ENCODE measurements at places on chromosomes 5 and 9. TPM values are rescaled to one million over a fixed set of nuclear protein-coding genes. Genes with fewer than 3 reads are reported as not detected.
A peak's percentile ranks its signal among the peaks of the same experiment; 100 is the strongest.

GRCh38 chr9:82829818-82830217, 233.1 kb downstream of the RASEF start:
- DNase-seq: no peak

DNA sequence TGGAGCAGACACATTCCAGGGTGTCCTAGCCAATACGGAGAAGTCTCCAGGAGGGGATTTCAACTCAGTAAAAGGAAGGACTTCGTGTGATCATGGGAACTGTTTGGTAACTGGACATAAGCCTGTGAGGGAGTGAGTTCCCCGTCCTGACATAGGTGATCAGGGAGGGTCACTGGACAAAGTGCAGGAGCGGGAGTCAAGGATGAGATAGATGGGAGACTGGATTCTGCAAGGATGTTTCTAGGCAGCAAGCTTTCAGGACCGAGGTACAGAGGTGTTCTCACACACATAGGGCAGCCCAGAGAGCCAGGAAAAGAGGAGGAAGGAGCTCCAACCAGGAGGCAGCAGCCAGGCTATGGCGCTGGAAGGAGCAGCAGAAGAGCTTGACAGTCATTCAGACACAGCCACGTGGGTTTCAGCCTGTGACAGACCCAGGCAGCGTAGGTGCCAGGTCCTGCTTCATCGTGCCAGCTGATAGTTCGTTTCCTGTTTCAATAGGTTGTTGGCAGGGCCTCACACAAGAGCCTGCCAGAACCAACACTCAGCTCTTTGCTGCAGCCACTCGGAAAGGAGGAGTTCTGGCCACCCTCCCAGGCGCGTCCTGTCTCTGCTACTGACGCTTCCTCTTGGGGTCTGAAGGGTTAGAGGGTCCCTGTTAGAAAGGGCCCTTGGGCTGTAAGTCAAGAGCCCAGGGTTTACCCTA, 84.1 kb downstream of the AMBP start:
- DNase-seq: no peak

DNA sequence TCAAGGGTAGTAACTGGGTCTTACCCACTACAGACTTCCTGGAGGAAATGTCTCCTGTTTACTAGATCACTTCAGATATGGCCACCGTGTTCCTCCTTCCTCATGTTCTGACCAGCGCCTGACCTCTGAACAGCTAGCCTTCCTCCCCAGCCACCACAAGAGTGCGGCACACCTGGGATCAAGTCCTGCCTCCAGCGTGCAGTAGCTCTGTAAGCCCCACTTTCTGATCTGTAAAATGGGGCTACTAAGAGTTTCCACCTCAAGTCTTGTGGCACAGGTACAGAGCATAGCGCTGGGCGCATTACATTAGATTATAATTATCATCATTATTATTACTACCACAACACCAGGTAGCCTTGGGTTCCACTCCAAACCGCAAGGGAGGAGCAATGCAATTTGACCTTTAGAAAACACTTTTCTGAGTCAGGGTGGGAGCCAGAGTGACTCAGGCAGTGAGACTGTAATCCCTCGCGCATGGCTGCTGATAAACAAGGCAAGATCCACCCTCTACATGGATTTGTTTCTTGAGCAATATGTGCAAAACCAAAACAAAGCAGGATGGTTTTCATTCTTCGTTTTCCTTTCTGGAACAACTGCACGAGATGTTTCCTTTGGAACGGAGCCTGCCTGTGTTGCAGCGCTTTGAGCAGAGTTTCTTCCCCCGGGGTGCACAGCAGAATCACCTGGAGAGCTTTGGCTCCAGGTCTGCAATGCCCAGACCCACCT, 65.0 kb upstream of the ANGPTL2 start:
- no peak for DNase-seq

The FGD3 gene
- polyA plus RNA-seq: 5.6 TPM

The VCP gene
- 279 TPM for polyA plus RNA-seq

The GPR151 gene
- not detected for polyA plus RNA-seq

DNA sequence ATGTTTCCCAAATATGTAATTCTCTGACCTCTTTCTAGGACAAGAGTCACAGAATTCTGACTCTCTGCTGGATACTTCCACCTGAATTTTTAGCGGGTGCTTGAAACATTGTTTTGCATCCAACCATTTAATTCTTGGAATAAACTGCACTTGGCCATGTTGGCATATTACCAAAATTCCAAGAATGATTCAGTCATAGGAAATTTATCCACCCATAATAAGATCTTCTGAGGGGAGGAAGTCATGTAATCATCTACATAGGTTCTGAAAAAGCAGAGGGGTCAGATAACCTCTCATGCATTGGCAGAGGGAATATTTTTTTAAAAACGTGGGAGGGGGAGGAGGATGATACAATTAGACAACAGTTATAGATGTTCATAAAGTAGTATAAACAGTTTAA, 156.9 kb downstream of the PAM start:
- DNase-seq: no peak

DNA sequence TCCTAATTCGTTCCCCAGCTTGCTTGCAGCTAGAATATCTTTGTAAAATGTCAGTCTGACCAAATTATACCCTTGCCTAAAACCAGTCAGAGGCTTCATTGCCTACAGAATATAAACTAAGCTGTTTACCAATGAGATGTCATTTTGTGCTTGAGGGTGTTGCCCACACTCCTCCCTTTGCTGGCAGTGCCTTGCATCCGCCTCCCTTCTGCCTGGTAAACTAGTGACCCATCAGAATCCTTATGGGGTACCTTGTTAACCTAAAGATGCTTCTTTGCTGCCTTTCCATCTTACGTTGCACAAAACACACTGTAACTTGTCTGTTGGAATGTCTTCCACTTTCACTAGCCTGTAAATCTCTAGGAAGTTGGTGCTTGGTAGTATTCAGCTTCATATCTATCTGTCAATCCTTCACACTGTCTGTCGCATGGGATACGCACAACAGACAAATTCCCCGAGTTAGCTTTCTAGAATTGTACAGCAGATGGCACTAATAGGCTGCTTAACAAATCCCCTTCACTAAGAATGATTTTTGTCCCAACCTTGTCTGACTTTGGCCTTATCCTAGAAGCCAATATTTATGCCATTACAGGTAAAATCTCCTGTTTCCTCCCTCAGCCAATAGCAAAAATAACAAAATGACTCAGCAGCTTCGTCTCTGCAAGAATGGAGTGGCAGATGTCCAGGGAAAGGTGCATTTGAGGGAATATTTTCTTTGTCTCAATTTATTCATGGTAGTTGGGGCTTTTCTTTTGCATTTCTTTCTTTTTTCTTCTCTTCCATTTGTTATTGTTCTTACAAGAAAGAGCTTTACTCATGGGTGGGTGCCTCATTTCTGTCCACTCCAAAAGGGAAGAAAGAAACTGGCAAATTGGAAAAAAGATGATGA, 3.0 kb downstream of the NUDT2 start:
- DNase-seq: peak; percentile 24

- no peak for DNase-seq
These were observed 28.6 kb downstream of the FKBP15 start for GRCh38 chr9:113192455-113192854.

DNA sequence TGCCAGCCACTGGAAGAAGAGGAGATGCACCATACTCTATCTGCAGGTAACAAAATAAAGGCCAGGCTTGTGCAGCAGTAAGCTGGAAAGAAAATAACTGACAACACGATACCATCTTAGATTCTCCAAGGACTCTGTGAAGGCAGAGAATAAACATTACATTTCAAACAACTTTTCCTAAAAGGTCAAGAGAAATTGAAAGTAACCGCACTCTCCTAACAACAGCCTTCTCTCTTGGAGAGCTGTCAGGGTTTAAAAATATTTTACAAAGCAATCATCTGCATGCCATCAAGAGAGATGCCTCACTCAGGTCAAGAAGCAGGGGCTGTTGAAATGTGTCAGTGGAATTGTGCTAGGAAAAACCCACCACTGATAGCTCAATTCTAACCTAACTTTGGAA, 13.5 kb upstream of the TTLL11 start:
- DNase-seq: no peak

DNA sequence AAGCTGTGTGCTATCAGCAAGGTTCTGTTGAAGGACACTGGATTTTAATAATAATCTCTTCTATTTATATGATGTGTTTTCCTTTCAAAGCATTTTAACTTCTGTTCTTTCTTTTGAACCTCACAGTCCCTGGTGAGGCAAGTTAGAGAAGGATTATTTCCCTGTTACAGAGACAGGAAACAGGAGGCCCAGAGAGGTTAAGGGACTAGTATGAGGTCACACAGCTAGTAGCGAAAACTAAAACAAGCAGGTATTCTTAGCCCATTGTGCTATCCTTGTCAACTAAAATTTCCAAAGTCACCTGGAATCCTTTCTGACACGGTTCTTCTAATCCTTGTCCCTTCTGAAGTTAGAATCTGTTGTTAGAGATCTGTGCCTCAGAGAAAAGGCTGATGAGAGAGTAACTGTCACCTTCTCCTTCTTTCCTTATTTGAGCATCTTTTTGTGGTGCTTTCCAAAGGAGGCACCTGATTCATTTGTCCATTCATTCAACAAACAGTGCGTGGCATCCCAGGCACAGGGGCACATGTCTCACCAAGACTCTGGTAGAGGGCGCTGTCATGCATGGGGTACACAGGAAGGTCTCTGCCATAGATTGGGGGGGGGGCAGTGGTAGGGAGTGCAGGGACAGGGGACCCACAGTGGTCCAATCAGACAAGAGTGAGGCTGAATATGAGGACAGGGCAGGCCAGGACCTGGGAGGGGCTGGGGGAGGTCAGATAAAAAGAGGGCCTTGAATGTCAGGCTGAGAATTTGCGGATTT, 61.5 kb downstream of the CRB2 start:
- no peak for DNase-seq

- DNase-seq: no peak
These were observed 4.6 kb upstream of the EGFLAM start for GRCh38 chr5:38253759-38254158.

DNA sequence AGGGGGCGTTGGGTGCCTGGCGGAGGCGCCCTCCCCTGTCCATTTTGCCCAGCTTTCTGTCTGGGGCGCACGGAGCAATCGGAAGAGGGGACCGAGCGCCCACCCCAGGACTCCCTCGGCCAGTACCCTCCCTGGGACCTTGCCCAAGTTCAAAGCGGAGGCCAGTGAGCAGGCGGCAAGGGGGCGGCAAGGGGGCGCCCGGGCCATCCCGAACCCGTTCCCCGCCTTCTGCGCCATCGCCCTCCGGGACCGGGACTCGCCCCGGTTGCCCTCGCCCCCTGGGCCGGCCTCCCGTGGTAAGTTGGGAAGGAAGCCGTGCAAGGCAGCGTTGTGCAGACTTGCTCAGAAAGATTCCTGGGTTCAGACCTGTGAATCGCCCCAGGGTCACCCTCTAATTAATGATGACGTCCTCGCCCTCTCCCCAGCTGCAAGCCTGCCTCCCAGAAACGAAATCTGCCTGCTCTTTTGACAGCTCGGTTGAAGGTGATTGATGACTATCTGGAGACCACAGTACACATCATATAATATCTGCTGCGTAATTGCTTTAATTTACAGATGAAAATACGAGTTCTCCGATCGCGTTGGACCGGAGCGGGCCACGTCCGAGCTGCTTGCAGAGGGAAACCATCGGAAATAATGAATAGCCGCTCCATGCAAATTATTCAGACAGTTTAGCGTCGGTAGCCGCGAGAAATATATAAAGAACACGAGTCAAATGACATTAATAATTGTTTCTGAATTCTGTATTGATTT, 1.4 kb upstream of the IRX4 start:
- DNase-seq: no peak

DNA sequence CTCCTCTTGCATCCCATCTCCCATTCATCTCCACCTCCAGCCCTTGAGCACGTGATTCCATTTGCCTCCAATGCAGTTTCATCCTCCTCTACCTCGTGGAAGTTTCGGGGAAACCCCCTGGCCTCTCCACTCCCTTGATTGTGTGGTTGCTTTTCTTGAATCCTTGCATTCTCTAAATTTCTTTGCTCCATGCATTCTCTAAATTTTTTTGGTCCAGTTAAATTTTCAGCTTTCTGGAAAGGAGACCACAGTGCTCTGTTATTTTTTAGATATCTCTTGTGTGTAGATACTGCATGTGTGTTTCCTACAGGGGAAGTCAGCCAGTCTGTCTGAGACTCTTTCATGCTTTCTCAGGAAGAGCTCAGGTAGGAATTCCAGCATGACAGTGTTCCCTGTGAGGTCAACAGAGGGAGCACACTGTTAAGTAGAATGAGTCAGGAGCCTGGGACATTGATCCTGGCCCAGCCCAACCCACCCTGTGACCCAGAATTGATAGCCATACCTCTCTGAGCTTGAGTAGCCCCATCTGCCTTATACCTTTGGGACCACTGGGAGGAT, 52.8 kb downstream of the AMBP start:
- DNase-seq: no peak

All from right renal cortex interstitium (tissue), 3 donors.